Stimulated activated CD4-positive, alpha-beta T cell treated with anti-CD3 and anti-CD28 coated beads, Interleukin-2, amount 100 ng/mL, for 48 hours (primary cell): ENCODE measurements at places on chromosomes 5 and 9.

DNA sequence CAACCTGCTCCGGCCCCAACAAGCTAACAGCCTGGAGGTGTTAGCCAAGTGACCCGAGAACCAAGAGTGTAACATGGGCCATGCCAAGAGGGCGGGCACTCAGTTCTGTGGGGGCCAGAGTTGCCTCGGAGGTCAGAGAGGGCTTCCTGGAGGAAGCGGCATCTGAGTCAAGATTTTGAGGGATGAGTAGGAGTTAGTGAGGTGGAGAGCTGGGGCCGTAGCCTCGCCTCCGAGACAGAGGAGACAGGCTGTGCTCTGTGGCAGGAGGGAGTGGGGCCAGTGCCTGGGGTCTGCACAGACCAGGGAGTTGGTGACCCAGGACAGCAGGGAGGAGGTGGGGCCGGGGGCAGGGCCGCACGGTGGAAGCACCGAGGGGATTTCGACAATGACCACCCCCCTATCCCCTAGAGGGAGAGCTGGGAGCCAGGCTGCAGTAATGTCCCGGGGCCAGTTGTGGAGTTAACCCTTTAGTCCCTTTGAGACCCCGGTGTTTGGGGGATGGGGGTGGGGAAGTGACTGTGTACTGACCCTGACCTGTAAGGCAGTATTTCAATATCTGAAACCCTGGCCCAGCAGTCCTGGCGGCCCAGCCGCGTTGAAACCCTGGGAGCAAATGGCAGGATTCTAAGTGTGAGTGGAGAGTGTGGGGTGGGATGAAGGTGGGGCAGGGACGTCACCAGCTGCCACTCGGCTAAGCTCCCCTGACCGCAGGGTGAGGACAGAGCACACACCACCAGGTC lies 148.7 kb upstream of the COL5A1 start:
- no peak for DNase-seq

- DNase-seq = peak; percentile 49
Measured at GRCh38 chr9:130343445-130343918, 77.9 kb downstream of the HMCN2 start.

- no peak for DNase-seq
Measured at GRCh38 chr9:20042128-20042711, 253.4 kb upstream of the SLC24A2 start.

- DNase-seq = no peak
Measured at GRCh38 chr9:81256368-81256767, 433.0 kb downstream of the TLE1 start.

DNA sequence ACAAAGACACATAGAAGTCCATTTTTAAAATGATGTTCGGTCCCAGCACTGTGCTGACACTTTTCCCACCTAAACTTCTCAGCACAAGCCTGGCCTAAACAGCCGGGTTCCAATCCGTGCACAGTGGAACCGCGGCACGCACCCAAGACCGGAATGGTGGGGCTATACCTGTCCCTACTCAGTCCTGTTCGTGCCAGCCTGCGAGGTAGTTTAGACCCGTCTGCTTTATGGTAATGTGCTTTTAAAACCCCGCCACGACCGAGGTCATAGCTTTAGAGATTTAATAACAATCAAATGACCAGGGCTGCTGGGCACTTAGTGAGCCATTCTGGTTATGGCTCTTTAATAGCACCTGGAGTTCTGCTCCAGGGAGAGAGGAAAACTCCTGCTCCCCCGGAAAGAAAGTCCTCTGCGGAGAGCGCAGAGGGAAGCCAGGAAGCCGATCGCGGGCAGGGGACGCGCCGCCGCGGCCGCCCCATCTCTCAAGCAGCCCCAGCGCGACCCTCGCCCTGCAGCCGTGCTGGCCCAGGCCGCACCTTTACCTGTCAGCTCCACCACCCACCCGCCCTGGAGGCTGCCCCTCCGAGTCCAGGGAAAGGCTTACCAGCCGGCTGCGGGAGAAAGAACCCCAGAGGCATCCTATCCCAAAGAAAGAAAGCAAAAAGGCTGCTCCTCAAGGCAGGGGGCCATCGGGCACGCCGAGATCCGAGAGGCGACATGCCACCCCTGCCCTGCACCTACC lies 511 bp downstream of the ARL15 start:
- DNase-seq = peak; percentile 6
